ENCODE measurements at places on chromosomes 5 and 9.

DNA sequence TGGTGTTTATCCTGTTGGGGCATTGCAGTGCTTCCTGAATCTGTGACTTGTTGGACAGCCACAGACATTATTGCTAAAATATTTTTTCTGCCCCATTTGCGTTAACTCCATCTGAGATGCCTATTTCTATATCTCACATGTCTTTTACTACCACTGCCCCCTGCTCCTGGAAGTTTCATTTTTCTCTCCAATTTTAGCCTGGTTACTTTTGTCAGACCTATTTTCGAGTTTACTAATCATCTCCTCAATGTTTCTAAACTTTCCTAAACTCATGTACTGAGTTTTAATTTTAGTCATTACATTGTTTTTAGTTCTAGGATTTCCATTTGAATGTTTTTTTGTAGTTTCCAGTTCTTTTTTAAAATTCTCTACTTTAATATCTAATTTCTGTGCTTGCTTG lies 17.6 kb downstream of the HAPLN1 start:
- H3K4me1 ChIP-seq: peaks cover 35% of the 10 kb centered on the region
- no peaks in the 10 kb centered on the region for H3K27me3 ChIP-seq
- no peak for DNase-seq
- H3K4me3 ChIP-seq: no peak overlapping the region
- H3K36me3 ChIP-seq: peaks cover 30% of the 10 kb centered on the region

DNA sequence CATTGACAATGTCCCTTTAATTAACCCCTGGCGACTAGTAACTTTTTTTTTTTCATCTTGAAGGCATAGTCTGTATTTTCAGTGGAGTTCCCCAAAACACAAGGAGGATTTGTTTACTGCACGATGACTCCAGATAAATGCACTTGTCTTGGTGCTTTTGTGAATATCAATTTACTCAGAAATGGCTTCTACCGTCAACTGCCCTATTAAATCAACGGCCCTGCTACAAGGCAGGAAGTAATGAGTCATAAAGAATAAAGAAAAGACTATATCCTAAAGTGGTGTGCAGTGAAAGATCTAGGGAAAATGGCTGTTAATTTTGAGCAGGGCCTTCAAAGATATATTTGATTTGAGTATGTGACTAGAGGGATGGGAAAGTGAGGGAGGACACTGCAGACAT lies 388.3 kb upstream of the CHD1 start:
- no peaks in the 10 kb centered on the region for H3K36me3 ChIP-seq
- no peaks in the 10 kb centered on the region for H3K27me3 ChIP-seq
- H3K4me3 ChIP-seq: no peak overlapping the region
- DNase-seq: no peak

- no peaks in the 10 kb centered on the region for H3K36me3 ChIP-seq
- peaks cover 24% of the 10 kb centered on the region for H3K4me1 ChIP-seq
- H3K27me3 ChIP-seq: peaks cover 31% of the 10 kb centered on the region
Observed at GRCh38 chr5:159827861-159828260, 88.4 kb upstream of the ADRA1B start.

- peaks cover 4% of the 10 kb centered on the region for H3K4me1 ChIP-seq
- H3K36me3 ChIP-seq: no peaks in the 10 kb centered on the region
- DNase-seq: no peak
- no peaks in the 10 kb centered on the region for H3K27me3 ChIP-seq
- H3K27ac ChIP-seq: no peak overlapping the region
Observed at GRCh38 chr9:12988258-12988657, 213.4 kb downstream of the LURAP1L start.

DNA sequence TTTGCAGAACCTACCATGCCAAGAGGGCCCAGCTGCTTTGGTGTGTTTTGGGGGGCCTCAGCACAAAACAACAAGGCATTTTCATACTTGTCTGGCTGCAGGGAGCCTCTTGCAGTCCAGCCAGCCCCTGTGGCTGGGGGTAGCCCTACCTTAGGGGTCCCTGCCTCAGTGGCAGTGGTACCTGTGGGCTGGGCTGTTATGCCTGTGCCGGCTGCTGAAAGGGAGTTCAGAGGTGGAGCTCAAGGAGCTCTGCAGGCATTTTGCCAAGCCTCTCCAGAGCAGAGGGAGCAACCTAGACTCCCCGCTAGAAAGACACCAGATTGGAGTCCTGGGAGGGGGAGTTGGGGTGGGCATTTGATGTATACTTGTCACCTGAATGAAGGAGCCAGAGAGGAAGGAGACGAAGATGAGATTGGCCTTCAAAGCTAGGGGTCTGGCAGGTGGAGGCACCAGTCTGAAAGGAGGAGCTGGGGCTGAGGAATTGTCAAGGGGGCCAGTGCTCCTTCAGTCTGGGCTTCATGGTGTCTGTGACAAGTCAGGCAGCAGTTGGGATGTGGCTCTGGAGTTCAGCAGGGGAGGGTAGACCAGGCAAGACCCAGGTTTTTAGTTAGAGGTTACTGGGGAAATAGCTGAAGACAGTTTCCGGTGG lies 1.5 kb downstream of the SHROOM1 start:
- H3K36me3 ChIP-seq: no peaks in the 10 kb centered on the region
- DNase-seq: no peak
- peaks cover 14% of the 10 kb centered on the region for H3K4me1 ChIP-seq
- H3K27me3 ChIP-seq: no peaks in the 10 kb centered on the region
- H3K4me3 ChIP-seq: peak overlapping the region; percentile 86

DNA sequence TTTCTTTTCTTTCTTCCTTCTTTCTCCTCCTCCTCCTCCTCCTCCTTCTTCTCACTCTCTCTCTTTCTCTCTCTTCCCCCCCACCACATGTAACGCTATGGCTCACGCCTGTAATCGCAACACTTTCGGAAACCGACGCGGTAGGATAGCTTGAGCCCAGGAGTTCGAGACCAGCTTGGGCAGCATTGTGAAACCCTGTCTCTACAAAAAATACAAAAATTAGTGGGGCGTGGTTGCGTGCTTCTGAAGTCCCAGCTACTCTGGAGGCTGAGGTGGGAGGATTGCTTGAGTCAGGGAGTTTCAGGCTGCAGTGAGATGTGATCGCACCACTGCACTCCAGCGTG lies 736 bp upstream of the GLDC start:
- peaks cover 16% of the 10 kb centered on the region for H3K4me1 ChIP-seq
- H3K36me3 ChIP-seq: peaks cover 3% of the 10 kb centered on the region
- H3K4me3 ChIP-seq: peak overlapping the region; percentile 67
- no peak for DNase-seq
- no peak overlapping the region for H3K27ac ChIP-seq

DNA sequence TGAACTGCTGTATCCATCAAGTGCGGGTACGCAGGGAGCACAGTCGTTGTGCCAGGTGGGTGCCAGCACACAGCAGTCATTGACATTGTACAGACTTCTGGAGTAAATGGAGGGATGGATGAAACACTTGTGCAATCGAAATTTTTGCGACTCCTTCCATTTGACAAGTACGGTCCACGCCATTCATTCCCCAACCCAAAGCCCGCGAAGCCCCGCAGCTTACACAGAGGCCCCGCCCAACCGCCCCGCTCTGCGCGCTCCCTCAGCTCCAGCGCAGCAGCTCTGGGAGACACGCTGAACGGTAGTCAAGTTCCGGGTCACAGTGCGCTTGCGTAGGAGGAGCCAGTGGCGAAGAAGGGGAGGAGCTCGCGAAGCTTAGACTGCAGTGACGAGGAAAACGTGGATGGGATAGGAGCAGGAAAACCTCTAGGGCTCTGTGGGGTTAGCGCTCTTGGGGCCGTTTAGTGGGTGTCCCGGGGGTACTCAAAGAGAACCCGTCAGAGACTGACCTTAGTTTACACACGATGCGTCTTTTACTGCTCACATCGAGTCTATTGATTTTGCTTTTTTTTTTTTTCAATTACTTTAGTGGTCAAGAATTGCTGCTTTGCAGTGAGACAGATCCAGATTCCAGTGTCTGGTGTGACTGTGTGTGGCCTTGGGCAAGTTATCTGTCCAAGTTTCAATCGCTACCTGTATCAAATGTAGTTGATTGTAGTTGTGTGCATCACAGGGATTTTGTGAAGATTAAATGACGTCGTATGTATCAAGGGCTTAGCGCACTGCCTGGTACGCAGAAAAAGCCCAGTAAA lies 15.3 kb upstream of the MSANTD3 start:
- H3K27me3 ChIP-seq: no peaks in the 10 kb centered on the region
- no peaks in the 10 kb centered on the region for H3K36me3 ChIP-seq
- DNase-seq: peak; percentile 94
- peak overlapping the region; percentile 69 for H3K27ac ChIP-seq
- peaks cover 11% of the 10 kb centered on the region for H3K4me1 ChIP-seq

GRCh38 chr5:148645527-148645926 lies 8.8 kb downstream of the HTR4 start:
- no peaks in the 10 kb centered on the region for H3K36me3 ChIP-seq
- no peak overlapping the region for H3K4me3 ChIP-seq
- no peaks in the 10 kb centered on the region for H3K4me1 ChIP-seq
- H3K27ac ChIP-seq: no peak overlapping the region
- no peak for DNase-seq
